ENCODE measurements at places on chromosomes 4 and X.

DNA sequence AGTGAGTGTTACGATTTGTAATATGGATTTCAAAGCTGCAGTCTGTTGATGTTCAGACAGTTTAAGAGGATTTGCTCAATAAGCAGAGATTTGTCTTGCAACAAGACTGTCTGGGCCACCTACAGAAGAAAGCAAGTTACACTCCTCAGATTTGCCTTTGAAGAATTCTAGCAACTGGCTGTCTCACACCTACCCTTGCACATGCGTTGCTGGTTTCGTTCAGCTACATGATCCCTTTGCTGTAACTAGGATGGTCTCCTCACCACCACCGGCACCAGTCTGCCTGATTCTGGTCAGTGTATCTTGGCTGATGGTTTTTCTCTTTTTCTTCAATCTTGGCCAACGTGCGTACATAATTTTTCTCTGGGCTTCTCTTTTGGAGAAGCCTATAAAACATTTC, 172.7 kb upstream of the LCORL start:
- DNase-seq = no peak

- DNase-seq = peak; percentile 73
These were observed 17.5 kb downstream of the MAML3 start for GRCh38 chr4:140136509-140136908.

GRCh38 chr4:121975784-121976183, 23.9 kb upstream of the TRPC3 start:
- no peak for DNase-seq

DNA sequence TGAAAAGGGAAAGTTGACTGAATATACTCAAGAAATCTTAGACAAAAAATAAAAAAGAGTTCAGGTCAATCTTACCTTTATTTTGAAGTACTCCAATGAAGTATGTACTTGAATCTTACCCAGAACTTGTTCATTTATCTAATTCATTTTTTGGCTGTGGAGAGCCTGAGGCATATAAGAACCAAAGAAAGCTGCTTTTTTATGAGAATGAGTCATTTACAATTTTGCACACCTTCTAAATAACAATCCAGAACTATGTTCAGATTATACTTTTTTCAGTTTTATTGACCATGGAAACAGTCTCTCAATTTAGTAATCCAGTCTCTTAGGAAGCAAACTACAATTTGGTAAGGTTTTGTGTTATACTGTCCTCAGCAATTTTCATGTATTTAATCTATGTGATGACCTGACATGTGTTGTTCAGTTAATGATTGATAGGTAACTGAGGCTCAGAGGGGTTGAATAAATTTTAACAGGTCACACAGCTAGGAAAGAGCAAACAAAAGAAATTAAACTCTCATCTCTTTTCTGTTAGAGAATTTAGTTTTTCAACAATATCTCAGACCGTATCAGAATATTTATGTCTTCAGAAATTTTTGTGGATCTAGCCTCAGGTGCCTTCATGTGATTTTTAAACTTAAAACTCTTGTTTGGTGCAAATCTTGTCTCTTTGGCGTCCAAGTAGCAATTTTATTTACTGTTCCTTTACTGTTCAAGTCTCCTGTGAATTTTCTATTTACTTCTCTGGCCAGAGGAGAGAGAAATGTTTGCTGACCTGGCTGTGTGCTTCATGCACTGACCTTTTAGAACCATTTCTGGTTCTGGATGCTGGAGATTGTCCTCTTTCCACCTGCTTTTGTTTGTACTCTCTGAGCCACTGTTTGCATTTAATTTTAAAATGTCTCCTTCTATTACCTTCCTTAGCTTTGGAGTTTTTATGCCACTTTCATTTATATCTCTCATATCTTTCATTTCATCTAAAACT, 1453.4 kb downstream of the STIM2 start:
- no peak for DNase-seq

DNA sequence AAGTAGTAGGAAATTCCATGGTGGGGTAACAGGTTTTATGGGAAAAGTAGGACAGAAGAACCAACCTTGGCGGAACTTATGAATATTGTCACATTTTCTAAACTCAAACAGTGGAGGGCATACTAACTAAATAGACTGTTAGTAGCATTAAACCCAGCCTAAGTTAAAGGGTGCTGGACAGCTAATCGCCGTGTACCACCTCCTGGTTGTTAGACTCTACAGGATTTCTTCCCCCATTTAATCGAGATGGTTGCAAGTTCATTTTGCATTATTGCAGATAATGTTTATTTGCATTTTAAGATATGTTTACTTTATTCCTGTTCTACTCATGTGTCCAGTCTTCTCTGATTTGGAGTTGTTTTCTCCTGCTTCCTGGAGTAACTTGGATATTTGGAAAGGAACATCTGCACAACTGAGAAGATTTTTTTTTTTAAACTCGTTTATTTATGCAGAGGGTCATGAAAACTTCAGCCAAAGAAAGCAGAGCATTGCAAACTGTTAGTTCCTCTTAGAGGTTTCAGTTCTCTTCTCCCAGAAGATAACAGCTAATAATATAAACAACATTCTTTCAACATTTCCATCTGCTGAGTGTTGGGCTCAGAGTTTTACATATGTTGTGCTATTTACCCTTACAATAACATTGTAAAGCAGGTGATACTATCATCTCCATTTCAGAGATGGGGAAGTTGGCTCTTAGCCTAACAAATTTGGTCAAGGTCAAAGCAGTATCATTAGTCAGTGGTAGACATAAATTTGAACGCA, 51.5 kb upstream of the TBC1D9 start:
- no peak for DNase-seq

DNA sequence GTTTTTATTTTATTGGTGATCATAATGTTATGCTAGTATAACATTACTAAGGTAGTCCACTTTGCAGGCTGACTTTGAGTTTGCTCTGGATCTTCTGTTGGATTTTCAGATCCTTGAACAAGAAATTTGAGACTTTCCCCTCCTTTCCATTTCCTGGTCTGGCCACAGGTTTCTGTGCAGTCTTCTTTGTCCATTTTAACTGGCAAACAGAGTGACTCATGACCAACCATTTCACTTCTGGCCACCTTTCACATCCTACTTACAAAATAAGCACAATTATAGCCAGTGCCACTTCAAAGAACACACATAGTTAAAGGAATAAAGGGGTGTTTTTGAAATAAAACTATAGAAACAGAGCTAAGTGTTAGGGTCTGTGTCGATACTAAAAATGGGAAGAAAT, 8.4 kb downstream of the ANK2 start:
- peak; percentile 37 for DNase-seq

- DNase-seq = peak; percentile 5
These were observed 355.0 kb upstream of the EMCN start for GRCh38 chr4:100872811-100873210.

GRCh38 chrX:103344606-103345005, 11.7 kb upstream of the TCEAL9 start:
- DNase-seq = no peak

DNA sequence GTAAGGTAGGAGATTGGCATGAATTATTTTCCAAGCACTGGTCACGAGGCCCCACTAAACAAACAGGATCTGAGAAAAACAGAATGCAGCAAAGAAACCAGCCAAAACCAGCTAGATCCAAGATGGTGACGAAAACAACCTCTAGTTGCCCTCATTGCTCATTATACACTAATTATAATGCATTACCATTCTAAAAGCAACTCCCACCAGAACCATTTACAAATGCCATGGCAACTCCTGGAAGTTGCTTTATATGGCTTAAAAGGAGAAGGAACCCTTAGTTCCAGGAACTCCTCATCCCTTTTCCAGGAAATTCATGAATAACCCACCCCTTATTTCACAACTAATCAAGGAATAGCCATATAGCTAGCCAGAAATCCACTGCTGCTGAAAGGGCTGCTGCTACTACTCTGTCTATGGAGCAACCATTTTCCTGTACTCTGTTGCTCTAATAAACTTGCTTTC, 69.3 kb downstream of the ABCB7 start:
- no peak for DNase-seq

GRCh38 chr4:9835430-9835829, 54.0 kb downstream of the DRD5 start:
- no peak for DNase-seq

DNA sequence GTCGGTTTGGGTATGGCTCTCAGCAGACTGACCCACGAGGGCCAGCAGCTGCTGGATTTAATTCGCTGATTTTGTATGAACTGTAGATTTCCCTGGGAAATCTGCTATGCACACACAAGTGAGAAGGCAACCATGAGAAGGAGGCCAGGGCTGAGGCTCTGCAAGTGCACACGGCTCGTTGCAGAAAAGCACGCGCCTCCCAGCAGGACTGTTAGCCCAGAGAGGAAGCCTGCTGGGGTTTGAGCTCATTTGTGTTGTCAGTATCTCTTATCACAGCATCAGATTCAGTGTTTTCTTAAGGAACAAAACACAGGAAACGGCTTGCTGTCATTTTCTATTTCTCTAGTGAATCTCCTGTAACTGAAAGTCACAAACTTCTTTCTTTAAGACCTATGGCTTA, 296.2 kb upstream of the FAT1 start:
- no peak for DNase-seq

DNA sequence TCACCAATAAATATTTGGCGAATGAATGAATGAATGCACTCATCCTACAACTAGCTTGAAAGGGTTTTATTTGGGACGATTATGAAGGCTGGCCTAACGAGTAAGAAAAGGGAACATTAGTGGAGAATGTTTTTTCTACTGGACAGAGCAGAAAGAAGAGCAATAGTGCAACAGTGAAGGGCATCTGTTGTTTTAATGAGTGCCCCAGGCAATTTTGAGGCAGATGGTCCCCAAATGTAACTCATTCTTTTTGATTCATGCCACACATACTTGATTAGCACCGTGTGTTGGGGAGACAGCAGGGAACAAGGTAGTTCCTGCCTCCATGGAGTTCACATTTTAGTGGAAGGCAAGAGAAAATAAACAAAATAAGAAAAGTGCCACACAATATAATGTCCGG, 22.7 kb upstream of the INTS6L start:
- DNase-seq = no peak

DNA sequence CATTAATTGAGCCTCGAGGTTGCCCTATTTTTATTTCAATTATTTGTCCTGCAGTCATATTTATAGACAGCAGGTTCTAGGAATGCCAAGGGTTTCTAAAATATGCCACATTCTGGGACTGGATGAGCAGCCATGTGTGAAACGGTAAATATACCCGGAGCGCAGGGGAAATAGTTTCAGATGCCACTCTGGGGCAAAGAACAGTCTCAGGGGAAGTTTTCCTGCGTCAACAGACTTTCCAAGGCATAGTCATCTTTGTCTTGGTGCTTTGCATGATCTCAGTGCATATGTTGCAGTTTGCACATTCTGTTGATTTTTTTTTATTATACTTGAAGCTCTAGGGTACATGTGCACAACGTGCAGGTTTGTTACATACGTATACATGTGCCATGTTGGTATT, 71.0 kb downstream of the GPAT3 start:
- DNase-seq = no peak

GRCh38 chrX:38999967-39000745, 198.9 kb downstream of the MID1IP1 start:
- no peak for DNase-seq

GRCh38 chr4:168787334-168787733, 222.7 kb downstream of the CBR4 start:
- no peak for DNase-seq

GRCh38 chr4:856225-856901, 30.4 kb upstream of the CPLX1 start:
- DNase-seq = no peak

- no peak for DNase-seq
These were observed 2.6 kb upstream of the STARD8 start for GRCh38 chrX:68644861-68645260.

- DNase-seq = no peak
These were observed 259.8 kb downstream of the KCNIP4 start for GRCh38 chr4:21688596-21689265.

- DNase-seq = no peak
These were observed 10.6 kb downstream of the ING2 start for GRCh38 chr4:183515411-183515810.

- DNase-seq = peak; percentile 68
These were observed 193.0 kb downstream of the GPC3 start for GRCh38 chrX:133792198-133792953.

DNA sequence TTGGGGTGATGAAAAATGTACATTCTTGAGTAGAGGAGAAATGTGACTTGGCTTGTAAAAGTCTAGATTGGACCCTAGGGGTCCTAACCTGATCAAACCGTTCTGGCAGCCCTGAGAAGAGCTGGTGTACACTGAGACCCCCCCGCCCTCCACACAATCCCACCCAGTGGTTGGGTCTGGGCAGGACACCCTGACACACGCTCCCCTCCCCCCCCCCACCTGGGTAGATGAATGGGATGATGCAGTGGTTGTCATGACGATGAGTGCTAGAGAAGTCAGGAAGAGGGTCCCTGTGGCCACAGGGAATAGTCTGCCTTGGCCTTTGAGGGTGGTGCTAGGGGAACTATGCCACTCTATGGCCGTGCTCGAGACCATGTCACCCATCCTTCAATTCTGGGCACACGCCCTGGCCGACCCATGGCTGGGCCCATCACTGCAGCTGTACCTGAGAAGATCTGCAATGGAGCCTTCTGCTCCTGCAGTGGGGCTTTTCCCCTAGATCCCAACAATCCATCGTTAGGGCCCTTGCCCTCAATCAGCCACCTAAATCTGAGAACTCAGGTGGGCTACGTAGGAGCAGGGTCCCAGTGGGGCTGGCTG, 4.4 kb downstream of the CDK16 start:
- DNase-seq = no peak

- DNase-seq = no peak
These were observed 4.5 kb downstream of the PLXNB3 start for GRCh38 chrX:153768311-153769157.

- no peak for DNase-seq
These were observed 1511.3 kb upstream of the AGA start for GRCh38 chr4:178953447-178954120.

GRCh38 chrX:119419146-119419545, 20.0 kb downstream of the SLC25A43 start:
- no peak for DNase-seq

DNA sequence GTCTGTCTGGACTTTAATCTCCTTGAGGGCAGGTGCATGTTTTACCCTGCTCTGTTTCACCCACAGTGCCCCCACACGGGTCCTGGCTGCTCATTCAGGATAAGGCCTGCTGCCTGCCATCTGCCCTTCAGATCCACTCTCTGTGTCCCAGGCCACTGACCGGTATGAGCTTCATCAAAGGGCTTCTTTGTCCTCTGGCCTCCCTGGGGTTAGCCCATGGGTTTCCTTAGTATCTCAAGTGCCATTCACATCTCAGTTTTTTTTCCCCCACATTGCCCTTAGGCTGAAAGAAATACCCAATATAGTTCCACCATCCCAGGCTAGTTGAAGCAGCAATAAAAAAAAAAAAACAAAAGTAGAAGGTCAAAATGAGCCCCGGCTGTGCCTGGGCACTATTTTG, 9.3 kb downstream of the CD99L2 start:
- no peak for DNase-seq

DNA sequence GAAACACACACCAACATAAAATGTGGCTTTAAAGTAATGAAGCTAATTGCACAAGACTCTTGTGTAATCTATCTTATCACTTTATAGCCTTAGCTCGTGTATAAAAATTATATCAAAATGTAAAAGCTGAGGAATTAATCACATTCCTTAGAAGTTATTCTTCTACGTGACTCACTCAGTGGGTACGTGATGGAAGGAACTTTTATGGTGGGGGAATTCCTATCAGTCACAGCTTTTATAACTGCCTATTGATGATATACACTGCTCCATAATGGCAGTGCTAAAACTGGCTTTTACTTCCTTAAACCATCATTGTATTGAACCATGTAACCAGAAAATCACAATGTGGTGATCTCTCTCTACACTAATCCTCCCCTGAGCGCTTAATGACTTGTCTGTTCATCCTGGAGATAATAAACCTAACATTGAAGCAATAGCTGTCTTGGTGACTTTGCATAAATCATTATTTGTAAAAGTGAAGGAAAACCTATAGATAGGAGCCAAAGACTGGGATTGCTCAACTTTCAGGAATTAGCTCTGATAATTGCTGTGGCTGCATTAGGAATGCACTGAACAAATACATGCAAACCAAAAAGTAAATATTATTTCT, 276.7 kb downstream of the GBA3 start:
- peak; percentile 35 for DNase-seq

Data from epithelial cell of esophagus (primary cell).